ENCODE measurements at places on chromosomes 13 and 19.

- DNase-seq: no peak
These were observed 12.2 kb downstream of the MED26 start for GRCh38 chr19:16615808-16616207.

DNA sequence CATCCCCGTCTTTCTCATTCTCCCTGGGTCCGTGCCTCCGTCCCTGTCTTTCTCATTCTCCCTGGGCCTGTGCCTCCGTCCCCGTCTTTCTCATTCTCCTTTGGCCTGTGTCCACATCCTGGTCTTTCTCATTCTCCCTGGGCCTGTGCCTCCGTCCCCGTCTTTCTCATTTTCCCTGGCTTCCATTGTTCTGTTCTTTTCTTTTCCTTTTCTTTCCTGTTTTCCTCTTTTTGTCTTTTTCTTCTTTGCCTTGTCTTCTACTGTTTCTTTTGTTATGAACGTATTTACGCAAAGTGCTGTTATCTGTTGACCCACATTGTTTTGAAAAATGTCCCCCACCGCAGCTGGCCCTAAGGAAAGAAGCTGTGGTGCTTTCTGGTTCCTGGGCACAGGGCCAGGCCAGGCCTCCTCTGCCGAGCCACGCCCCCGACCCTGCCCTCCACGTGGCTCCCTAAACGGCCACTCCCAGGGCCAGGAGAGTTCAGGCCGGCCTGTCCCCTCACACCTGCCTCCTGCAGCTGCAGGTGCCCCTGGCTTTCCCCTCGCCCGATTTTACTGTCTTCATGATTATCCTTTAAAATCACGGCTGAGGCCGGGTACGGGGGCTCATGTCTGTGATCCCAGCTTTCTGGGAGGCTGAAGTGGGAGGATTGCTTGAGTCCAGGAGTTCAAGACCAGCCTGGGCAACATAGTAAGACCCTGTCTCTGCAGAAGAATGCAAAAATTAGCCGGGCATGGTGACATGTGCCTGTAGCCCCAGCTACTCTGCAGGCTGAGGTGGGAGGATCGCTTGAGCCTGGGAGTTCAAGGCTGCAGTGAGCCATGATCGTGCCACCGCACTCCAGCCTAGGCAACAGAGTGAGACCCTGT is 14.0 kb upstream of the TMPRSS9 start:
- peak; percentile 33 for DNase-seq

- DNase-seq: no peak
These were observed 11.1 kb upstream of the VSTM2B start for GRCh38 chr19:29514525-29515232.

GRCh38 chr19:4388337-4389063 is 11.8 kb downstream of the SH3GL1 start:
- no peak for DNase-seq

DNA sequence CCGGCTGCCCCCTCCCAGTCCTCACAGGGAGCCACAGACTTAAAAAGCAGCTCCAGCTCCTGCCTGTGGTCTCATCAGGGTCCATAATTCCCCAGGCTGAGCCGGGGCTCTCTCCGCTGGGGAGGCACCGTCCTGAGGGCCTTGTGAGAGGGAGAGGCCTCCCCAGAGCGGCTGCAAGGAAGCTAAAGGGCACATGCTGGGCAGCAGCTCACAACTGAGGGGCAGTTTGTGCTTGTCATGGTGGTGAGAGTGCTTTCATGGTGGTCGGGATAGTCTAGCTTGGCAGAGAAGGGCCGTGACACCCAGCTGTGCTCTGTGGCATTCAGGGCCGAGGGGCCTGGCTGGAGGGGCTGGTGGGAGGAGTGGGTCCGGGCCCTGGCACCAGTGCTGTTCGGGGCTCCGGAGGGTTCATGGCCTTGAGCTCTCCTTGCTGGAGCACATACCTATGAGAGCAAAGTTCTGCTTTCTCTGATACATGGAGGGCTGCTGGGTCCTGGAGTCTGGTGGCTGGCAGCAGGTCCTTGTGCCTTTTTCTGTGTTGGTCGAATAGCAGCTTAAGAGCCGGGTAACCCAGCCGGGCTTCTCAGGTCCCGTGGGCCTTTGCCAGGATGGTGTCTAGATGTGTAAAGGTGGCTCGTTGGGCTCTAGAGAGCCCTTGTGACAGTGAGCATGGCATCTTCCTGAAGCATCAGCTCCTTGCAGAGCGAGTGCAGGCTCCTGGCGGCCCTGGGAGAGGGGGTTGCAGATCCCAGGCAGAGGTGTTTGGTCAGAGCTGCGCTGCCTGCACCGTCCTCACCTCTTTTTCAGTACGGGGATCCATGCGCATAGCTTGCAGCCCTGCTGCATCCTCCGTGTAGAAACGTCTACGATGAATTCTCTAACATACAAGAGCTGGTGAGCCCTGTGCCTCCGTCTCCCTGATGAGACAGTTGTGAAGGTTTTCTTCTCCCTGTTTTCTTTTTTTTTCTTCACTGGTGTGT is 8.8 kb downstream of the UPF1 start:
- no peak for DNase-seq

DNA sequence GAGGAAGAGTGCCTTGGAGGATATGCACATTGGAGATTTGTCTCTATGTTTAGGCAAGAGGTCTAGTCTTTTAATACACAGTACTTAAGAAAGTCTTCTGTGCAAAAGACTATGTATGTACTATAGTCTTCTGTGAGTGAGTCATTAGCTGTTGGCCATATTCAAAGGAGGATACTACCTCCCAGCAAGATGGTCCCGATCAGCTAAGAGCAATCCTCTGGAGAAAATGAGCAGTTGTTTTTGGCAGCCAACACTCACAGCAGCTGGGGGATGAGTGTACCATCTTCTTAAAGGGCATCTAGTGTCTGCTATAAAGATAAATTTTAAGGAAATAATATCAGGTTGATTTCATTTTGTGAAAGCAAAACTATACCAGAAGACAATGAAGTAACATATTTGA is 487.8 kb downstream of the KCTD12 start:
- no peak for DNase-seq

- no peak for DNase-seq
These were observed 5.9 kb upstream of the SLC7A9 start for GRCh38 chr19:32875428-32875827.

DNA sequence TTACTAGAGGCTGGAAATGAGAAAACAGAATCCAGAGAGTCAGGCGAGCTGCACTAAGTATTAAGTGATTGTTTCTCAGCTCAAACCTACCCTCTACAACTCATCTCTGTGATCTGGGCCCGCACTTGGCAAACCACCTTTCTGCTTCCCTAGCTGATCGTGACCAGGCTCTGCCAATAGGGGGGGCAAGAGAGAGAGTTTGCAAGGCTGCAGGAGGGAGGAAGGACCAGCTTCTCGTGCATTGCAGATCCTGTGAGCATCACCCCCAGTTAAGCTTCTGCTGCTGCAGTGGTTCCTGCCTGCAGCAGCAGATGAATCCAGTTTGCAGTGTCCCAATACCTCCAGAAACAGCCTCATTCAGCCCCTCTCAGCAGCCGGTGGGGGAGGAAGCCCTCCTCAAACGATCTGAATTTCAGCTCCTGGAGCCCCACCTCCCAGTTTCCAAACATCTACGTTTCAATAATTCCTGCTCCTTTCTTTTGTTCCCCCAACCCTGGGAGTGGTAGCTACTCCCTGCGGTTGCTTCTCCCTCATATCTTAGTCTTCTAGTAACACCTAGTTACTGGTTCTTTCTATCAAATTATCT is 20.0 kb downstream of the XRCC1 start:
- no peak for DNase-seq

DNA sequence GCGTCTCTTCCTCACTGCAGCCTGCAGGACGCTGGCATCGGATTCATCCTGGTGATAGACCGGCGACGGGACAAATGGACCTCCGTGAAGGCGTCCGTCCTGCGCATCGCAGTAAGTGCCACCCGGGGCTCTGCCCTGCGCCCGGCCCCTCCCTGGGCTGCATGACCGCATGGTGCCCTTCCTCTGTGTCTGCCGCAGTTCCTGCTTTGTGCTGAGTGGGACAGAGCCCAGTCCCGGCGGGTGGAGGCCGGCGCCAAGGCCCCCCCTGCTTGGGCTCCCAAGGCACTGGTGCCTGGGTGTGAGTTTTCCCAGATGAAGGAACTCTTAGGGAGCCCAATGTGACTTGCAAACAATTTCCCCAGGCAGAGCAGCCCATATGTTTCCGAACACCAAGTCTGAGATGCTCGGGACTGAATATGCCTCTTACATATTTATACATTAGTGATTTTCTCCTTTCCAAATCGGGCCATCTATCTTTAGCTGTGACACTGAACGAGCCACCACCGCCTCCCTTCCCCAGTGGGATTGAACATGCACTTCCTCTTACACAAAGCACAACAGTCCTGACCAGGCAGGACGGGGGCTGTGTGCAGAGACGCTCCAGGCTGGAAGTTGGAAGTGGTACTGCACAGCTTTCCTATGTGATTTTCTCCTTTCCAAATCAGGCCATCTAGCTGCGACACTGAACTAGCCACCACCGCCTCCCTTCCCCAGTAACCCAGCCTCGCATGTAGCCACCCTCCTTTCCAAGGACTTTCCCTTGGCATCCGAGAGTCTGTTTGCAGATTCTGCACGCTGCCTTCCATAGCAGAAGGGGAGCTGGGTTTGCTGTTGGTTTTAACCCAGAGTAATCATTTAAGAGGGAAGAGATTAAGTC is 60.1 kb upstream of the F7 start:
- DNase-seq: no peak

- no peak for DNase-seq
These were observed 11.2 kb upstream of the KCNC3 start for GRCh38 chr19:50340331-50340730.

- peak; percentile 5 for DNase-seq
These were observed 99.6 kb downstream of the ZNF429 start for GRCh38 chr19:21604951-21605476.

DNA sequence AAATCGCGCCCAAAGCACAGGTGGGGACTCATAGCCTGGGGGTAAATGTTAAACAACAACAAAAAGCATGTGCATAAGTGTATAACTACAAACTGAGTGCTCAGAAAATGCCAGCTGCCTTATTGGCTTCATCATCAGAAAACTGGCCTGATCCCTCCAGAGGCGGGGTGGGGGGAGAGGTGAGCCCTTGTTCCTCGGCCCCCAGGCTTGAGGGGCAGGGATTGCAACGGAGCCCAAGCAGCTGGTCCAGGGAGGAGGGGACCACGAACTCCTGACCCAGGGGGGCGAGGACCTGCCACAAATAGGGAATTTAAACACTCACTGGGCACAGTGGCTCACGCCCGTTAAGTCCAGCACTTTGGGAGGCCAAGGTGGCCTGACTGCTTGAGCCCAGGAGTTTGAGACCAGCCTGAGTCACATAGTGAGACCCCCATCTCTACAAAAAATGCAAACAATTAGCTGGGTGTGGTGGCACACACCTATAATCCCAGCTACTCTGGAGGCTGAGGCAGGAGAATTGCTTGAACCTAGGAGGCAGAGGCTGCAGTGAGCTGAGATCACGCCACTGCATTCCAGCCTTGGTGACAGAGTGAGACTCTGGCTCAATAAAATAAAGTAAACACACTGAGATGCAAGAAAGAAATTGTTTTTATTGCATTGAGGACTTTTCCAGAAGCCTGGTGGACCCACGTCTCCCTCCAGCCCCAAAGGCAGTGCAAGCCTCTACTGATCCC is 8.7 kb downstream of the SIRT6 start:
- DNase-seq: no peak

- no peak for DNase-seq
These were observed 10.6 kb downstream of the NKPD1 start for GRCh38 chr19:45150180-45150579.

GRCh38 chr19:15290166-15290565 is 42.2 kb downstream of the BRD4 start:
- DNase-seq: no peak

- DNase-seq: no peak
These were observed 1.3 kb upstream of the CEACAM20 start for GRCh38 chr19:44530777-44531176.

- no peak for DNase-seq
These were observed 56.7 kb upstream of the MED4 start for GRCh38 chr13:48151363-48152161.

DNA sequence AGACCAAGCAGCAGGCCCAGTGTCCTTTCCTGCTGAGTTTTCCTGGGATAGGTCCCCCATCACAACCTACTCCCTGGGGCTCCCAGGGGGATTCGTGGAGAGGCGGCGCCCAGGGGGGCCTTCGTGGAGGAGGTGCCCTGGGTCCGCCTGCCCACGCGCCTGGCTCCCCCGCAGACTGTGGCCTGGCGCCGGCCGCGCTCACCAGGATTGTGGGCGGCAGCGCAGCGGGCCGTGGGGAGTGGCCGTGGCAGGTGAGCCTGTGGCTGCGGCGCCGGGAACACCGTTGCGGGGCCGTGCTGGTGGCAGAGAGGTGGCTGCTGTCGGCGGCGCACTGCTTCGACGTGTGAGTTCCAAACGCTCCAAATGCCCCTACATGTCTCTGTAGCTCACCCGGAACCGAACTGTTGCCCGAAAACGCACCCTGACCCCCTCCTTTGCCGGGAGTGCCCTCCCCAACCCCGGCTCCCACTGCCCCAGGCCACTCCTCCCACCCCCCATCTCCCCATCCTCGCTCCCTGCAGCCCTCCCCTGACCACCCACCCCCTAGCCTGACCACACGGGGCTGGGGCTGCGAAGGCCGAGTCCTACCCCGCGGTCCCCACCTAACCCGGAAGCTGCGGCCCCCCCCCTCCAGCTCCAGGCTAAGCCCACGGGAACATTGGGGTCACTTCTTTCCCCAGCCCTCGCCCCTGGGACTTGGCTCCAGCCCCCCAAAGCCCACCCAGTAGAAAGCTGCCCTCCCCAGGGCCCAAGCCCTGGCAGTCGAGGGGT is 3.3 kb downstream of the TIMM13 start:
- DNase-seq: no peak

DNA sequence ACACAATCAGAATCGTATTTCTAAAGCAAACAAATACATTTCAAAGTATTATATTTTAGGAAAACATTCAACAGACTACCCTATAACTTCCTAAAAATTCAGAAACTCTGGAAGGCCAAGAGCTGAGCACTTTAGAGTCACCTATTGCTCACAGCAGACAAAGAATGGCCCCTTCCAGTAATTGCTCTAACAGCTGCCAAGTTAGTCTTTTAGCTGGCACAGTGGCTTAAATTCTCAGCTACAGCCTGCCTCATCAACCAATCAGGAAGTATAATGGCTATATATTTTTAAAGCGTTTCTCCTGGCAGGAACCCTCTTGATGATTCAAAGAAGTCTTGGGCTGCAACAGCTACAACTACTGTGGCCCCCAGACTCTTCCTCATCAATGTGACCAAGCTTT is 14.9 kb upstream of the SLITRK5 start:
- DNase-seq: peak; percentile 76

DNA sequence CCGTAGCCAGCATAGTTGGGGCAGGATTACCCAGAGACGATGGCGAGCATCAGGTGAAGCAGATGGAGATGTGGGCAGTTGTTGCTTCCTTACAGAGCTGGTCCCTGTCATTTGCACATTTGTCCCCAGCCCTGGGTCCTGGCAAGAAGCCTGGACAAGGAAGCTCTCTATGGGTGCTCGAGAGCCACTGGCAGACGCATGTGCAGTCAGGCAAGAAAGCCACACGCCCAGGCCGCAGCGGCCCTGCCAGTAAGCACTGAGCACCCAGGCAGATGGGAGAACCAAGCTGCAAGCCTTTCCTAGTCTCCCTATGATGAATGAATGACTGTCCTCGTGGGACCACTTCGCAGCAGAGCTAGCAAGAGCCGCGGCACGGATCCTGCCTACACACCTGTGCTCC is 182.8 kb downstream of the FOXO1 start:
- peak; percentile 69 for DNase-seq

- no peak for DNase-seq
These were observed 22.3 kb downstream of the KCTD4 start for GRCh38 chr13:45178349-45179162.

GRCh38 chr19:3528539-3529211 is 10.3 kb upstream of the TEKTIP1 start:
- DNase-seq: no peak

- no peak for DNase-seq
These were observed 2.0 kb upstream of the C19orf12 start for GRCh38 chr19:29717051-29717450.

GRCh38 chr19:2014731-2015607 is 545 bp downstream of the BTBD2 start:
- no peak for DNase-seq
